ENCODE measurements at places on chromosomes 4 and X.

GRCh38 chr4:48832571-48832970 lies 1.7 kb downstream of the OCIAD1 start:
- no peak for DNase-seq

- no peak for DNase-seq
Measured at GRCh38 chr4:81214881-81215868, at the start of gene PRKG2. TSS of gene PRKG2 (minus strand) at chr4:81215222. CDS start at chr4:81205047, 10,175 bp downstream.

DNA sequence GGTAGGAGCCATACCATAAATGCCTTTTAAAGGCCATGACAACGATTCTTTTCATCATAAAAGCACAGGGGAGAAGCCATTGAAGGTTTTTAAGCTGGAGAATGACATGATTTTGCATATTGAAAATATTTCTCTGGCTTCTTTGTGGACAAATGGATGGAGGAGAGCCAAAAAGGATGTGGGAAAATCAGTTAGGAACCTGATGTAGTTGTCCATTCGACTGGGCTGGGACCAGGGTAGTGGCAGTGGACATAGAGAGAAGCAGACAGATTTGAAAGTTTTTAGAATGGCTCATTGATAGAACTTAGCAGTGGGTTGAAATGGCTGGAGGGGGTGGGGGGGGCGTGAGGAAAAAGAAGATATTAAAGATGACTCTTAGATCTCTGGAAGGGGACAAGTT lies 19.7 kb upstream of the MSN start:
- no peak for DNase-seq

- no peak for DNase-seq
Measured at GRCh38 chr4:2396781-2397368, 21.6 kb downstream of the ZFYVE28 start.

GRCh38 chrX:105266456-105266855 lies 46.0 kb upstream of the TEX13A start:
- no peak for DNase-seq

- DNase-seq = no peak
Measured at GRCh38 chr4:114015444-114015899, 36.0 kb upstream of the ARSJ start.

- no peak for DNase-seq
Measured at GRCh38 chr4:101707596-101707995, 82.9 kb upstream of the BANK1 start.

DNA sequence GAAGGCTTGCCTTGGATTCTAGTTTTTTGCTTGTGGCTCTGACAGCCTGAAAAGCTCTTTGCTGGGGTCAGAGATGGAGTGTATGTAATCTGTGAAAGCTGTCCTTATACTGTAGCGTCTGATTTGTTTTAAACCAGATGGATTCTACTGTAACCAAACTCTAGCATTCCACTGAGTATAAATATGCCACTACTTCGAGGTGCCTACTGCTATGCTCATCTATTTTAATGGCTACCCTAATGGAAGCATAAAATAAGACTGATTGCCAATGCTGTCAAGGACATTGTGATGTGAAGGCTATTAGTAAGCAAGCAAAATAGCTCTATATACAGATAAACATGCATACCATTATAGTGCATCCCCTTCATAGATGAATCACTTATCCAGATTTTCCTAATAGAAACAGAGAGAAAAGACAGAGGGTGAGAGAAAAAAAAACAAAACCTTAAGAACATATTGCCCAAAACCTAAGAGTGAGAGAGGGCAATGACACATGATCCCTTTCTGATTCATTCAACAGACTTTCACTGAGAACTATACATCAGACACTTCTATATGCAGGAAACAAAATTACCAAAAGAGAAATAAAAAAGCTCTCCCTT lies 1025.8 kb upstream of the LCORL start:
- DNase-seq = no peak

DNA sequence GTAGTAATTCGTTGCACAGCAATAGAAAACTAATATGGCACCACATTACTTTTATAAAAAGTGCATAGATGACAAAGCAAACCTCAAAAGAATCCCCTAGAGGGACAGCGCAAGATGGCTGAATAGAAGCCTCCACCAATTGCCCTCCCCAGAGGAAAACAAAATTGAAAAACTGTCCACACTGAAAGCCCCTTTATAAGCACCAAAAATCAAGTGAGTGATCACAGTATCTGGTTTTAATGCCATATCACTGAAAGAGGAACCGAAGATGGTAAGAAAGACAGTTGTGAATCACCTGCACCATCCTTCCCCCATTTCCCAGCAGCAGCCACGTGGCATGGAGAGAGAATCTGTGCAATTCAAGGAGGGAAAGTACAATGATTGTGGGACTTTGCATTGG lies 522.2 kb downstream of the GLUD2 start:
- no peak for DNase-seq

DNA sequence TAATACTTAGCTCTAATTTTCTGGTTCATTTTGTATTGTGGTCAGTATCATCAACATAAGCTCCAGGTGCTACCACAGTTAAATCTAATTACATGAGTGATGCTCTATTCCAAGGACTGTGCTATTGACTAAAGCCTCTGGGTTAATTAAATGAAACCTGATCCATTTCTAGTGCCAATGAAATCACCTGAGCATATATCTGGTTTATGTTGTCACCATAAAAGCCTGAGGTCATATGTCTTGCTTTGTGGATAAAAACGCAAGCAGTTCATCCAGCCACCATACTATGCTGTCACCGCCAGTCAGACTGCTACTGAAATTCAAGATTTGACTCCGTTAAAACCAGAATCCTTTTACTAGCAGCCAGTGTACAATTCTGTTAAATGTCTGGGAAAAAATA lies 64.2 kb upstream of the ZNF518B start:
- DNase-seq = no peak

DNA sequence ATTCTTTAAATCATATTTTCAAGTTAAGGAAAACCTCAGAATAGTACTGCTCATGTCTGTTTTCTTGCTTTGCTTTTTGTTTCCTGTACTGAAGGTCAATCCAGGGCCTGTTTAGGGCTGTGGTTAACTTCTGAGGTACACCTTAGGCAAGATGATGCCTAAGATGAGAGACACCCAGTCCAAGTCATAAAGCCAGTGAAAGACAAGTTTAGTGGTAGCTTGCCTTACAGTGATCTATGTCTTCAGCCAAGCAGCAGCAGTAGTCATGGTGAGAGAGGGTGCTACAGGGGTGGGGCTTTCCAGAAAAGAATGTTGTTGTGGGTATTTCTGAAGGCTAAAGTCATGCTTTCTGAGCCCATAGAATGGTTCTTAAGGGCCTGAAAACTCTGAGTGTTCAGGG lies 173.7 kb downstream of the VSIG4 start:
- no peak for DNase-seq

GRCh38 chr4:36740796-36741310 lies 459.4 kb downstream of the DTHD1 start:
- DNase-seq = no peak

- DNase-seq = no peak
Measured at GRCh38 chrX:100984818-100985217, 15.3 kb downstream of the ARL13A start.

GRCh38 chr4:105909787-105910281 lies 14.6 kb downstream of the NPNT start:
- no peak for DNase-seq

- DNase-seq = no peak
Measured at GRCh38 chr4:20151436-20151835, 100.3 kb upstream of the SLIT2 start.

DNA sequence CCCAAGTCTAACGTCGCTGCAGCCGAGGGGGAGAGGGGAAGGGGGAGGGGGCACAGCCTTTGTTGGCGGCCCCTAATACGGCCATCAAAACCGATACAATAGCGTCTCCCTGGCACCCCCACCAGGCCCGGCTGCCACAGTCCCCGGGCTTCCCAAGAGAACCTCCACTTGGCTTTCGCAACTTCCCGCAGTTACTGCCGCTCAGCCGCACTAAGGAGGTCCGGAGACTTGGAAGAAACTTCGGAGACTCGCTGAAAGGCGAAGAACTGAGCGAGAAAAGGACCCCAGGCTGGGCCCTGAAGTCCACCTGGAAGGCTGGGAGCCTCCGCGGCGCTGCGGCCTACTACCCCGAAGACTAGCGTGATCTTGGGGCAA lies 2.8 kb downstream of the NKX6-1 start:
- DNase-seq = no peak

GRCh38 chr4:141643557-141643956 lies 7.2 kb downstream of the IL15 start:
- DNase-seq = no peak

DNA sequence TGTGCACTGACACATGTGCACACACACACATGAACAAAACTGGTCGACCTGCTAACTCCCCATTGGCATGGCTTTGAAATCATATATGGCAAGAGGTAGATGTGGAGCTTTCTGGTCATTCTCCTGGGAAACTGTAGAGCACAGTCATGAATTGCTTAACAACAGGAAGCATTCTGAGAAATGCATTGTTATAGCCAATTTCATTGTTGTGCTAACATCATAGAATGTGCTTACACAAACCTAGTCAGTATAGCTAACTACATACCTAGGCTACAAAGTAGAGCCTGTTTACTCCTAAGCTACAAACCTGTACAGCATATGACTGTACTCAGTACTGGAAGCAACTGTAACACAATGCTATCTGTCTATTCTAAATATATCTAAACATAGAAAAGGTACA lies 134.2 kb upstream of the SH3RF1 start:
- no peak for DNase-seq

DNA sequence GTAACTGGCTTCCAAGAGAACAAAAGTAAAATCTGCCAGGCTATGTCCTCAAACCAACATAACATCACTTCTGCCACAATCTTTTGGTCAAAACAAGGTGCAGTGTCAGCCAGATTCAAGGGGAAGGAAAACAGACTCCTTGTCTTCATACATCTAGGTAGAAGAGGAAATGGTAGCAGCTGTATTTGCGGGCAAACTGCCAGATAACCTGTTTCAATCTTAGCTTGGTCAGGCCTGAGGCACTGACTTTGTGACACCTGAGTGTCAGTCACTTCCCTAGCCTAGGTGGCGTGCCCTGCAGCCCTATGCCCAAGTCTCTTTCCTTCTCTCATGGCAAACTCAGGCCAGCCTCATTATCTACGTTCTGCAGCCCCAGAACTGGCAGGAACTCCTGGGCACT lies 146.2 kb upstream of the JADE1 start:
- no peak for DNase-seq

DNA sequence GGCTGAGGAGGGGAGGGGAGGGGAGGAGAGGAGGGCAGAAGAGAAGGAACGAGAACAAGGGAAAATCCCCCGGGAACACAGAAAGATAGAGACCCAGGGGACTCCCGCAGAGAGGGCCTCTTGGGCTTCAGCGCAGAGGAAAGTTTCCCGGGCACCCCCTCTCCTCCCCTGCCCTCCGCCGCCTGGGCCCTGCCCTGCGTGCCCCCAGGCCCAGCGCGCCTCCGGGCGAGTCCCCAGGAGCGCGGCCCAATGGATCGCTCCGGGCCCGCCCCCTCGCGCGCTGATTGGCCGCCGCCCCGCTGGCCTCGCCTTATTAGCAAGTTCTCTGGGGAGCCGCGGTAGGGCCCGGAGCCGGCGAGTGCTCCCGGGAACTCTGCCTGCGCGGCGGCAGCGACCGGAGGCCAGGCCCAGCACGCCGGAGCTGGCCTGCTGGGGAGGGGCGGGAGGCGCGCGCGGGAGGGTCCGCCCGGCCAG lies at the start of gene MSX1:
Gene MSX1, plus strand, starts transcription at position 341 of the 474 bp plus-strand sequence. CDS start 235 bp downstream, outside the sequence.
- no peak for DNase-seq

GRCh38 chrX:119991005-119991787 lies 47.6 kb upstream of the NKAP start:
- no peak for DNase-seq

Data from vagina (tissue), 2 donors.